ENCODE measurements at places on chromosomes 4 and X.

DNA sequence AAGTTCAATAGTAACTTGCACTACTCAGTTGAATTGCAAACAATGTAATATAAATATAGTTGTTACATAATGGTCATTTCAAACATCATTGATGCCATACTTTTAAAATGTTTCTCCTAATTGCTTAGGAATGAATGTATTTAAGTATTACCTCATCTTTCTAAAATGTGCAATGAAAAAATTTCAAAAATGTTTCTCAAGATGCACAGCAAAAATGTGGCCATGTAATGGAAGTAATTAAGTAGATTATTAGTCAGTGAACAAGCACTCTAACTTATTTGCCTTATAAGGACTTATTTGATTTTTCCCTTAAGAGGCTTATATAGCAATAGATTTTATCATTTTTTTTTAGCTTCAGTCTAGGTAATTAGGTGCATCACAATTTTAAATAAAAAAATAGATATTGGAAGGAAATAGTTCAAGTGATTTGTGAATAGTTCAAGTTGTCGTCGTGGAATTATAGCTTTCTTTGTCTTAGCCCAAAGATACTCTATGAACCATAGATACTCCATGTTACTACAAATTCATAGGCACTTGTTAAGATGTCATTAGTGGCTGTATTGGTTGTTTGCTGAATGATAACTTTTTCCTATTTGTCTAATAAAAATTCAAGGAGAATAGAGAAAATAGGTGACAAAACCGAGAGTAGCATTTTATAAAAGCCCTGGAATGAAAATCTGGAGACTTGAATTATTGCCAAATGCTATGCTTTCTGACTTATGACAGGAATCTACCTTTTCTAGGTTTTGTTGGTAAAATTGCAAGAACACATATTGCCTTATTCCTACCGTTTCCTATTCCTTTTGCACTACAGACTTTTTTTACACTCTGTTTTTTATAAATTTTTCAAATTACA is 118.5 kb downstream of the TLL1 start:
- no peak for DNase-seq

DNA sequence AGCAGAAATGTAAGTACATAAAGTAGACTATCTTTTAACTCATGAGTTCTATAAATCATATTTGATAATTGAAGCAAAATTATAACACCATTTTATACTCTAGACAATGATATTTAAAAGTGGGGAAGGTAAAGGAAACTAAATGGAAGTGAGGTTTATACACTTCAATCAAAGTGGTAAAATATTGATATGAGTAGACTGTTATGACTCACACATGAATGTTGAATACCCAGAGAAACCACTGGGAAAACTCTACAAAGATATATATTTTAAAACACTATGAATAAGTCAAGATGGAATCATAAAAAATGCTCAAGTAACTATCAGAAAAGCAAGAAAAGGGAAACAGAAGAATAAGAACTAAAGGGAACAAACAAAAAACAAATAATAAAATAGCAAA is 8.4 kb downstream of the VSIG1 start:
- DNase-seq: no peak

- DNase-seq: no peak
Observed at GRCh38 chrX:132778917-132779316, 179.5 kb downstream of the HS6ST2 start.

DNA sequence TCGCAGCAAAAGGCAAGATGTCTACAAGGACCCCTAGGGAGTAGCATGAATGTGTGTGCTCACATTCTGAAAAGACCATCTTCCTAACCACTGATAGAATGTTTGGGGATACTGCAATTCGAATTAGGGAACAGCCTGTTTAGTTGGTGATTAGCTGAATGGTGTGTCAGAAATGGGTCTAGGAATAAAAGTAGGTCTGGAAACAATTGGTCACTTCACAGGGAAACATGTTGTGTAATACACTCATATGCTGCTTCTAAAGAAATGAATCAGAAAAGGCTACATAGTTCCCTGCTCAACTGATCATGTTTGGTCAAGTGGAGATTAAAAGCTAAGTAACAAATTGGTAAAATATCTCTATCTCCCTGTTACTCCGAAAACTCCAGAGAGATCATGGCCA is 2362.4 kb upstream of the TENM3 start:
- no peak for DNase-seq

DNA sequence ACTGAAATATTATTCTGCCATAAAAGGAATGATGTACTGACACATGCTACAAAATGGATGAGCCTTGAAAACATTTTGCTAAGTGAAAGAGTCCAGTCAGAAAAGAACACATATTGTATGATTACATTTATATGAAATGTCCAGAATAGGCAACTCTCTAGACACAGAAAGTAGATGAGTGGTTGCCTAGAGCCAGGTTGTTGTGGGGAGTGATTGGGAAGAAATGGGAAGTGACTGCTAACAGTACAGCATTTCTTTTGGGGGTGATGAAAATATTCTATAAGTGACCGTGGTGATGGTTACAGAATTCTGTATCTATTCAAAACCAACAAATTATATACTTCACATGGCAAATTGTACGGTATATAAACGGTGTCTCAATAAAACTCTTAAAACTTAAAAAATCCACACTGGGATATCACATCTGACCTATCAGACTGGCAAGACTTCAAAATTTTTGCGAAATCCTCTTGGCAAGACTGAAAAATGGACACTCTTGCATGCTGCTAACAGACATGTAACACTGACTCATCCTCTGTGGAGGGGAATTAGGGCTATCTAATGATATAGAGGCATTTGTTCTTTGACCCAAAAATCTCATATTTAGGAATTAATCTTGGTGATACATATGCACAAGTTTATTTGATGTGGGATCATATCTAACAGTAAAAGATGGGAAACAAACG is 71.8 kb downstream of the FAM13A start:
- no peak for DNase-seq

Measured in activated CD4-positive, alpha-beta T cell treated with anti-CD3 and anti-CD28 coated beads, Interleukin-2, amount 50 U/mL, for 24 hours (primary cell).